SW 1271 (cell line): ENCODE measurements at places on chromosomes 6 and 20.

DNA sequence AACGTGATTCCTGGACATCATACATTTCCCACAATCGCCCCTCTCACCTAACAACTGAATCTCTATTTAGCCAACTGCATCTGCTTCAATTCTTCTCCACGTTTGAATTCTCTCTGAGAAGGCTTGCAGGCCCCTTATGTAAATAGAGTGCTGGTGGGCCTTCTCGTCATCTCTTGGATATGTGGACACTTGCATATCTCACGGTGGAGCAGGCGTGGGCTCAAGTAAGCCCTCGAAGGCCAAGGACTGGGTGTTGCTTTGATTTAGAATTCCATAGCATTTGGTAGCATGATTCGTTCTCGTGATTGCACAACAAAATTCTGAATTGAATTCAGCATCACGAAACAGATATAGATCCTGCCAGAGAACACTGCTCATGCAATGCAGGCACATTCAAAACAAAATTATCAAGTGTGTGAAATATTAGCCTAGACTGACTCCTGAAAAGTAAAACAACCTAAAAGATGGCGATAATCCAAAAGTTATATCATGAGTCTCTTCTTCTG is 613.6 kb downstream of the TFAP2A start:
- DNase-seq, result no peak

DNA sequence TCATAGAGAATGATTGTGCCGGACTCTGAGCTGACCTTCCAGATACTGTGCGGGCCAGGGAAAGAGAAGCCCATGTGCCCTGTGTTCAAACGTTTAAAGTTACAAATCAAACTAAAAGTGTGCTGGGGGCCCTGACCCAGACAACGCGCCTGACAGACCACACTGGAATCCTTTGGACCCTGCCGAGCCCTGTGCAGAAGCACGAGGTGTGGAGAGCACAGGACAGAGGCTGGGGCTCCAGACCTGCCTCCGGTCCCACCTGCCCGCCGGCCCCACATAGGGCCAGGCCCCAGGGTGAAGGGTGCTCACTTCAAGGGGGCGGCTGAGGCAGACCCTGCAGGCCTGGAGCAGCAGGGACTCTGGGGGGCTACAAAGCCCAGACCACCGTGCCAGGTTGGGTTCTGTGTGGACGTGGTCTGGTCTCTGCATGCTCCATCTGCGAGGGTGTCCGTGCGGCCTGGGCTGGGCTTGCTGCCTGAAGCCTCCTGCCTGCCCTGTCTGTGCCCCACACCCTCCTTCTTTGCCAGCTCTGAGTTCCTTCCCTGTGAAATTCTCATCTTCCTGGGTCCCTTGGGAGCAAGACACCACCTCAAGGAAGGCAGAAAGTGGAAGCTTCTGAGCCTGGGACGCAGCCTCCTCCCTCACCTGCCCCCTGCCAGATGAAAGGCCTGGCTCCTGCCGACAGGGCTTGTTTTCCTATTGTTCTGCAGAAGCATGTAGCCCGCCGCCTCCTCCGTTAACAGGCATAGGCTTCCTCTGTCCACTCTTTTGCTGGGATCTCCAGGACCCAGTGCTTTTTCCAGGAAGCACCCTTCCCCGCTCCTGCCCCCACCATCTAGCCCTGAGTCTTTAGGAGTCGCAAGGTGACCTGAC is 186.2 kb downstream of the ERMARD start:
- no peak for DNase-seq

GRCh38 chr6:132746048-132746447 is 11.7 kb downstream of the VNN2 start:
- DNase-seq, result no peak

- no peak for DNase-seq
Observed at GRCh38 chr6:140285998-140286690, 911.7 kb upstream of the CITED2 start.

DNA sequence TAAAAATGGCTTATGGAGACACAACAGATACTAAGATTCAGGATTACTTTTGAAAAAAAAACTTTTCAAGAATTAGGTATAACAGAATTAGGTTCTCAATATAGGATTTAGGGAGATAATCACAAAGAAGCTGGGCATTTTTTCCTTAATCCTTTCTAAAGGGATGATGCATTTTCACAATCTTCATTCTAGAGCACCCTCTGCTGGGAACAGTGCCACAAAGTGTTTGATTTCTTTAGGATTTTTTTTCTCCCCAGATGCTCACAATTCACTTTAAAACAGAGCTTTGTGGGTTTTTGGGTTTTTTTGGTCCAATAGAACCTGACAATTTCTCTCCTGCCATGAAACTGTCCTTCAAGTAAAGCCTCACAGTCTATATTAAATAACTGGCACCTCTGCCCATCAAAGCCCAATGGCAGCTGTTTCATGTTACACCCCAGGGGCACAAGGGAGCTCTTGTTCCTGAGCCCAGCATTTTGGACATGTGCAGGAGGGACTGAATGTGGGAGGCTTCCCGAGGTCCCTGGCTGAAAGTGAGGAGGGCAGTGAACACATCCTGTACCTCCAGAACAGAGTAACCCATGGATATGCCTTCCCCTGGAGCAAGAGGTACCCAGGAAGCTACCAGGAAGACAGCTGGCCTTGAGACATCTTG is 39.7 kb downstream of the PREP start:
- peak; percentile 14 for DNase-seq

DNA sequence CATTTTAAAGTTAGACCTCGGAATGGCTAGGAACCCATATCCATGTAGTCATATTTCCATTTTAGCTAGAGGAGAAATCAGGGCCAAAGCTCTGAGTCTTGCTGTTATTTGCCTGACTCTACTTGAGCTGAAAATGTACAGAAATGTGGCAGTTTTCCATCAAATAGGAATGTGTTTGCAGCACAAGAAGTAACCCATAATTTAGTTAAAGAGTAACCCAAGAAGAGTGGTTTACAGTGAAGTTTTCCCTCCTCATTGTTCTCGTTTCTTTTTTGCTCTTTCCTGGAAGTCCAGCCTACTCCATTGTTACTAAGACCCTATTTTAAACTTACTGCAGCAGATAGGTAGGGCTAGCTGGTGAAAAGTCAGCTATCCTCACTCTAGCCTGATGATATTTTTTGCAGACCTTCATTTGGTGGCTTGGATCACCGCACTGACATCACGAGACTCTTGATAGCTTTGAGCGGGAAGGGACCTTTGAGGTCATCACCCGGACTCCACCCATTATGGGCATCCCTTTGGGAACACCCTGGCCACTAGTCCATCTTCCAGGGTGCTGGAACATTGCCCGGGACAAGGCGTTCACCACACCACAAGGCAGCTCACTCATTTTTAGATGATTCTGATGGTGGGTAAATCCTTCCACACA is 28.0 kb upstream of the ADGRF5 start:
- DNase-seq, result no peak

GRCh38 chr6:129536271-129536670 is 173.7 kb downstream of the ARHGAP18 start:
- DNase-seq, result no peak

GRCh38 chr6:26194816-26195375 is 107.7 kb downstream of the HFE start:
- DNase-seq, result no peak

DNA sequence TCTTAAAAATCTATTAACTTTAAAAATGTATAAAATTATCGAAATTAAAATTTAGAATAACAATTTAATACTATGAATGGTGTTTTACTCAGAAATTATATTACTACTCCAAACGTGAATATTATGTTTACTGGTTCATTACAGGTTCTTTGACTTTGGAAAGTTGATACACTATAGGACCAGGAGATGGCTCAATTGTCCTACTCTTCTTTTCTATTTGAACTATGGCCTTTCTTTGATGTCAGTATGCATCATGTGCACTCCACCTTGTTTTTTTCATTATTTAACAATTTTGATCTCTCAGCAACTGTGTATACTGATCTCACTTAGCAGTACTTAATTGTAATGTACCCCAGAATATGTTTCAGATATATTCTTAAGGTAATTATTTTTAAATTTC is 391.5 kb upstream of the MANEA start:
- no peak for DNase-seq

- no peak for DNase-seq
Observed at GRCh38 chr20:56928007-56928406, 298.9 kb downstream of the TFAP2C start.

GRCh38 chr6:17705778-17706579 is 746 bp downstream of the NUP153 start:
- DNase-seq, result peak; percentile 61

GRCh38 chr6:119129968-119130484 is 51.6 kb upstream of the FAM184A start:
- no peak for DNase-seq

- peak; percentile 29 for DNase-seq
Observed at GRCh38 chr20:38229376-38230252, 30.9 kb downstream of the KIAA1755 start.

GRCh38 chr20:39082622-39083398 is 120.7 kb downstream of the DHX35 start:
- DNase-seq, result no peak

GRCh38 chr6:136069119-136069518 is 181.0 kb downstream of the MTFR2 start:
- DNase-seq, result peak; percentile 37

- no peak for DNase-seq
Observed at GRCh38 chr6:15129887-15130286, 116.0 kb upstream of the JARID2 start.

DNA sequence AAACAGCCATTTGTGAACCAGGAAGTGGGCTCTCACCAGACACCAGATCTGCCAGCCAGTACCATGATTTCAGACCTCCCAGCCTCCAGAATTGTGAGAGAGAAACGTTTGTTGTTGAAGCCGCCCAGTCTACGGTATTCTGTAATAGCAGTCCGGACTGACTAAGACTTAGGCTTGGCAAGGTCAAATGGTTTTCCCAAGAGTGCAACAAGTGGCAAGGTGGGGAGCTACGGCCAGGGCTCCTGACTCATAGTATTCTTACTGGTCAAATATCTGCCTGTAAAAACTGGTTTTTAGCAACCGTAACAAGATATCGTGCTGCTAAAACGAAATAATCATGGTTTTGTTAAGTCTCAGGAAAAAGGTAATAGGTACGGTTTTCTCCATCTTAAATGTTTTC is 37.8 kb downstream of the MCUR1 start:
- DNase-seq, result no peak

- no peak for DNase-seq
Observed at GRCh38 chr6:146429831-146430230, 113.8 kb upstream of the RAB32 start.

- no peak for DNase-seq
Observed at GRCh38 chr6:128882560-128882959, 378 bp upstream of the LAMA2 start.

DNA sequence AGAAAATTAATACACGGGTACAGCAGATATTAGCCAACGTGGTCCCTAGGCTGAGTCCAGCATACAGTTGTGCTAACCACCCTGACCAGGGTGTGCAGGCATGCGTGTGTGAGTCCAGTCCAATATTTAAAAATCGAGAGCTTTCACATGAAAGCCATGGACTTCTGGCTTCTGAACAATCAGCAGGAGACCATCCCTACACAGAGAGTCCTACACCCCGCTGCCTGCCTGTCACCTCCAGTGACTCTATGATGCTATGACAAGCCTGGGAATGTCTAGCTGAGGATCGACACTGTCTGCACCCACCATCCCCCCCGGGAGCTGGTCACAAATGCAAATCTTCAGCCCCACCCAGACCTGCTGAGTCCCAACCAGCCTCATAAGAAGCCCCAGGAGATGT is 7.9 kb downstream of the ACSS1 start:
- no peak for DNase-seq

DNA sequence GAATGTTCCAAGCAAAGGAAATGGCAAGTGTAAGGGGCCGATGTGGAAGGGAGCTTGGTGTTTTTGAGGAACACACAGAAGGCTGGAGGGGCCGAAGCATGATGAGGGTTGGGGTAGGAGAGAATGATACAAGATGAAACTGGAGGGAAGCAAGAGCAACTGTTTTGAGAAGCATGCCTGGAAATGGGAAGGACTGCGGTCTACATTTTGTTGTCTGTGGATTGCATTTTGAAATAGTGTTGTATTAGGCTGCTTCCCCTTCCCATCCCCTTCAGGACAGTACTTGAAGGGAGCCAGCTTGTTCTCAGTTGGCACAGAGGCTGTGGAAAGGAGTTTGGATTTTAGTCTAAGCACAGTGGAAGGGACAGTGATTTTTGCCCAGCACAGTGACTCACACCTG is 2.2 kb downstream of the TM9SF4 start:
- DNase-seq, result no peak

DNA sequence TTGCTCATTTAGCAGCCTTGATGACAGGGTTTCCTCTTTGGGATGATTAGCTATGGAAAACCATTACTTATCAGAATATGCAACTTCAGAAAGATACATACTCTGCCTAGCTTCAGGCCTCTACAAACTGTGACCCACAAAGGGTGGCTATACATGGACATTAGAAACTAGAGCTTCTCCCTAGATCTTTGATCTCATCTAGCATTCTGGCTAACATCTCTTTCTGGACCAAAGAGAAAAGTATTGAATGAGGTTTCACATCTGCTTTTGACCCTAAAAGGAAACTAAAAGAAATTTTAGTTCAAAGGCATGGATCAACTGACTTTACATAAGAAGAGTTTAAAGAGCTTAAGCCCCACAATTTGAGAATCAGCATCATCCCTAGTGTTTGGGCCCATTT is 12.4 kb upstream of the HMGN3 start:
- DNase-seq, result no peak

DNA sequence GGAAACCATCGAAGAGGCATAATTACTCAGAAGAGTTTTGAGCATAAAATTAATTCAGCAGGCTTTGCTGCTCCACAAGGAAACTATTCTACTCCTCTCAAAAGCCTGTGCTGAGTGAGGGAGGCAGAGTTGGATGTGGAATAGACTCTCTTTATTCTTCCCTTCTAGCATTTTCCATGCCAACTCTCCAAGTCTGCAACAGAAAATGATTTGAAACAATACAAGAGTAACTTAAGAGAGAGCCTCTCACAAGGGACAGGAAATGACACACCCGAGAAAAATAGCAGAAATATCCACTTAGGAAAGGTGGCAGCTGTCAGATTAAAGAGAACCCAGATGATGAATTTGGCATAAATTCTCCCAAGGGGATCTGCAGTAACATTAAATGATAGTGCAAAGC is 26.3 kb upstream of the LAMP5 start:
- no peak for DNase-seq

- no peak for DNase-seq
Observed at GRCh38 chr20:6766433-6766832, 1.1 kb upstream of the BMP2 start.

DNA sequence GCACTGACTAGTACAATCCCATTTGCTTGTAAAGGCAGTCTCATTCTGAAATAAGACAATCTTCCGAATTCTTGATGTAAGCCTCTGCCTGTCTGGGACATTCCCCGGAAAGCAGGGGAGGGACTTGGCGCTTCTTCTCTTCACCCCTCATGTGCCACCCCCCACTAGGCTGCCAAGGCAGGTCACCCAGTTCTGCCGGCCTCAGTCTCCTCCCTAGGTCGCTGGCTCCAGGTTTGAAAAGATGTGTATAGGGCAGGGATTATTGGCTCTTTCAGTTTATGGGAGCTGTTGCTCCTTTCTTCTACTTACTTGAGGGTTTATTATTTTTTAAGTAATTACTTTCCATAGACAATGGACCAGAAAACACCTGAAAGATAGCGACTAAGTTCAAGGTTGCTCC is 158.1 kb upstream of the RPS6KA2 start:
- no peak for DNase-seq
